Panc1 (cell line): ENCODE measurements at places on chromosomes 11 and 22.

- no peak for DNase-seq
- no peaks in the 10 kb centered on the region for H3K36me3 ChIP-seq
- H3K27me3 ChIP-seq, result peaks cover 4% of the 10 kb centered on the region
Measured at GRCh38 chr11:124445646-124446150, at the start of gene OR8B8. Gene OR8B8, minus strand, starts transcription at chr11:124445696. Its CDS starts 4,611 bp downstream, at chr11:124441085.

GRCh38 chr11:110331626-110332025 lies 35.2 kb upstream of the RDX start:
- DNase-seq, result no peak
- H3K36me3 ChIP-seq, result no peaks in the 10 kb centered on the region
- H3K27ac ChIP-seq, result no peak overlapping the region
- H3K4me3 ChIP-seq, result no peak overlapping the region
- peaks cover 12% of the 10 kb centered on the region for H3K4me1 ChIP-seq

GRCh38 chr22:38193580-38193979 lies 8.2 kb upstream of the MAFF start:
- H3K4me1 ChIP-seq, result no peaks in the 10 kb centered on the region
- no peaks in the 10 kb centered on the region for H3K27me3 ChIP-seq

GRCh38 chr11:61416941-61417340 lies 12.8 kb downstream of the CPSF7 start:
- no peak overlapping the region for H3K27ac ChIP-seq
- H3K4me3 ChIP-seq, result no peak overlapping the region
- no peak for DNase-seq
- peaks cover 69% of the 10 kb centered on the region for H3K36me3 ChIP-seq

DNA sequence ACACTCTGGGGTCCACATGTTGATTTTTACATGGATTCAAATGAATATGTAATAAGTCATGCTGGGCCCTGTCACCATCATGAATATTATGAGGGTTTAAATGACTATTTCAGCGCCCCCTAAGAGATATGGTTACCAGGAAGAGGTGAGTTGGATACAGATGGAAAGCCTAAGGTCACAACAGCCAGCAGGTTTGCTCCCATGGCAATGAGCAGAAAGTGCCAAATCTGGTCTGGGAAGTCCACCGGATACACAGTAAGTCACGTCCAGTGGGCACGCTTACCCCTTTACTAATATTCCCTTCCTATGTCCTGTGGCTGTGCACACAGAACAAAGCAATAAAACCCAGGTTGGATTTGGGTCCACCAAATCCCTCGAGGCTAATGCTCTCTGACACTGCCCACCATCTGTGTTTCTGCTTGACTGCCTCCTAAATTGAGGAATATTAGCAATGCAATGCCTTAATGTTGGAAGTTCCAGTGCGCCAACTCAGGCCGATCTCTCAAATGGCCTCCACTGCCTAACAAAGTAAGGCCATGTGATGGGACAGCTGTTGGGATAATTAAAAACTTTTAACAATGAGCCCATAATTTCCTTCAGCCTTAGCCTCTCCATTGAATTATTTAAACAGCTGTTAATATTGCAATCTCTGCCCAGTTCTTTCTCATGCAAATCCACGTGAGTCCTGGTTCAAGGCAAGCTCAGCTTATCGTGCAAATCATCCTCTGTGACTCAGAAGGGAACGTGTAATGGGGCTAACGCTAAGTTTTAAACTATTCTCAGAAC lies 97.6 kb downstream of the SLC1A2 start:
- no peaks in the 10 kb centered on the region for H3K27me3 ChIP-seq
- H3K4me1 ChIP-seq, result no peaks in the 10 kb centered on the region
- no peaks in the 10 kb centered on the region for H3K36me3 ChIP-seq
- DNase-seq, result no peak
- no peak overlapping the region for H3K27ac ChIP-seq
- no peak overlapping the region for H3K4me3 ChIP-seq

- H3K4me1 ChIP-seq, result no peaks in the 10 kb centered on the region
- no peaks in the 10 kb centered on the region for H3K36me3 ChIP-seq
- no peak for DNase-seq
Measured at GRCh38 chr22:34776817-34777216, 289.1 kb upstream of the ISX start.

DNA sequence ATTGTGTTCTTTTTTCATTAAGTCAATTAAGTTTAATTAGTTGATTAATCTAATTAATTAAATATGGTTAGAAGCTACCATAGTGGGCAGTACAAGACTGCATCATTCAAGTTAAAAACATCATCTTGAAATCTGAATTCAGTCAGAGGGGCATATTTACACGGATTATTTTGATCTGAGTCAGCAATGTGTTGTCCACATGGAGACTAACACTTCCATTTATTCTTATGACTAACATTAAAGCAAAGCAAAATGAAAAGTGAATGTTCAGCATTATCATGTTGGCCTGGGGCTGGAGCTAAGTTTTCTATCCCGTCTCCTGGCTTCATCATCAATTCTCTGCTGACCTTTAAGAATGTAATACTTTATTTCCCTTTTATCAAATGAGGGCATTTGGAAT lies 17.3 kb downstream of the FLI1 start:
- DNase-seq, result no peak
- H3K4me1 ChIP-seq, result peaks cover 4% of the 10 kb centered on the region
- H3K4me3 ChIP-seq, result no peak overlapping the region
- no peaks in the 10 kb centered on the region for H3K36me3 ChIP-seq

DNA sequence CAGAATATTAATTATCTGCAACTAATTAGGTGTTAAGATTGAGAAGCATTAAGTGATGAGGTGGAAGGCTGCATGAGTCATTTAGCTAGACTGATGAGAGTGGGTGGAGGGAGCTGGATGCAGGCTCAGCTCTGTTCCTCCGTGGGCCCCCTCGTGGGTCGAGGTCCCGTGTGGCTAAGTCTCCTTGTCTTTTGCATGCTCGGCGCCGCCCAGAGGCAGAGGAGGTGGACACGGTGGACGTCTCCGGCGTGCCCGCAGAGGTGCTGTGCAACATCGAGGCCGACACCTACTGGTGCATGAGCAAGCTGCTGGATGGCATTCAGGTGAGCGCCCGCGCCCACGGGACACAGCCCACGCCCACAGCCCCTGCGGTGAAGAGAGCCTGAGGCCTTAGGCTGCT lies 211.6 kb downstream of the TBC1D22A start:
- peaks cover 2% of the 10 kb centered on the region; the same call in 1 of the 2 replicates for H3K36me3 ChIP-seq
- no peak for DNase-seq
- H3K27me3 ChIP-seq, result no peaks in the 10 kb centered on the region
